ENCODE measurements at places on chromosomes 4 and X.

DNA sequence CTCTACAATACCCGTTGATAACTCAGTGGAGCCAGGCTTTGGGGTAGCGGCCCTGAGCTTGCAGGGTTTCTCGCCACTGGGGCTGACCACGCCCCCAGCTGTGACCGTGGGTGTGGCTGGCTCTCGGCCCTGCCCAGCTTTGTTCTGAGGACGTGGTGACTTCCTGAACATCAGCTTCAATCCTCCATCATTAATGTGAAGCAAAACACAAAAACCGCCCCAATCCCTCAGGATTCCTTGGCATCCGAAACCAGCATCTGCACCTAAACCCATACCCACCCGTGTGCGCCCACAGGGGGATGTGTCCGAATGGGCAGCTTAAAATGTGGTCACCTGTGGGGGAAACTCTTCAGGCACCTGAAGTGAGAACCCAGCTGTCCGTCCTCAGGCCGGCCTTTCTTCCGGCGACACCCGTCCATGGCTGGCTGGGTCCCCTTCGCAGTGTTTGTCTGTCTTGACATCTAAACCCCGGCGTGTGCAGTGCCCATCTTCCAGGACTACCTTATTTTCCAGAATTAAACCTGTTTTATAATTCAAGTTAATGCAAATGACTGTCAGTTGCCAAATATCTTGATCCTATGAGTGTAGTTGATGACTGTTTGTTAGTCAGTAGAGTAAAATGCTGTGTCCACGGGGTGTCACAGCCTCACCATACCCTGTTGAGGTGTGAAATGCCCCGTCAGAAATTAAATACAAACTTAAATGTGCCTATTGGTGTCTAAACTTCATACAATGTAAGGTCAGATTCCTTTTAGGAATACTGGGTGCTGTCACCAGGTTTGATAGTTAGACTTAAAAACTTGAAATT is 27.3 kb downstream of the NELFA start:
- no peak for DNase-seq

- DNase-seq, result no peak
These were observed 10.0 kb downstream of the TREX2 start for GRCh38 chrX:153435845-153436244.

DNA sequence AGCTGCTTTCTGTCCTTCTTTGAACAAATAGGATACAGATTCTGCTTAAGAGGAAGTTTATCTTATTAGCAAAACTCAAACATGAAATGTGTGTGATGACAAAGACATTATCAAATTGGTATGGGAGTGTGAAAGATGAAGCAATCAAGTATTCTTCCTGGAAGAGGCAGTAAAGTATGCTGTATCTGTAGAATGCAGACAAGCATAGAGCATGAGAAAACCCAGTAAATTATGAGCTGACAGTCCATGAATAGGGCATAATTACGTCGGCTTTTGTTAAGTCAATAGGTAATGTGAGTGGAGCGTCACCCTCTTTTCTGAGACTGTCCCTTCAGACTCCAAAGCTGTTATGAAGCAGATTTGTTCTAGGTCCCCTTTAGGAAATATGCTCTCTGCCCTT is 458.6 kb upstream of the NWD2 start:
- no peak for DNase-seq

DNA sequence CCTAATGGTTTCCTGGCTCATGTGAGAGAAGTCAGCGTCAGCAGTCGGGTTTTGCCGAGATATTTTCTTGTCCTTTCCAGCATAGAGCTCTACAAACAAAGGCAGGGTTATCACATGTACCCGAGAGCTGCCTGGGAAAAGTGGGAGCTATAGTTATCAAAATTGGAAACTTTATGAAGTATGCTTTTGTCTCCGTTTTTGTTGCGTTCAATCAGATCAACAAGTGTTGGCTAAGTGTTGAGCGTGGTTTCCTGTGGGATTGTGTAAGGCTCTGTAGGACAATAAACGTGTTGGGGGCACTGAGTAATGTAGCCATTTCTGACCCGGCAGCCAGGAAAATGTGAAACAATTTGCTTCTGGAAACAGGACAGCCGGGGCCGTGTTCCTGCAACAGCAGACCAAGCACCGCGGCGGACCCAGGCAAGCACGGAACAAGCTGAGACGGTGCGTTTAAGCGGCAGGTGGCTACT is at the start of gene BMX:
Gene BMX, plus strand, starts transcription at position 311 of the 470 bp plus-strand sequence. CDS start 7,547 bp downstream, outside the sequence.
- DNase-seq, result no peak

- DNase-seq, result no peak
These were observed 184.0 kb upstream of the AFF2 start for GRCh38 chrX:148316446-148316845.

Measured in NCI-H187 treated with DMSO at 0.1 percent for 48 hours (cell line).